Inflammatory macrophage treated with lipopolysaccharide for 1 hour (primary cell): ENCODE measurements at places on chromosomes 2 and 18.

GRCh38 chr2:238187618-238188548, 15.6 kb downstream of the ILKAP start:
- DNase-seq = no peak

DNA sequence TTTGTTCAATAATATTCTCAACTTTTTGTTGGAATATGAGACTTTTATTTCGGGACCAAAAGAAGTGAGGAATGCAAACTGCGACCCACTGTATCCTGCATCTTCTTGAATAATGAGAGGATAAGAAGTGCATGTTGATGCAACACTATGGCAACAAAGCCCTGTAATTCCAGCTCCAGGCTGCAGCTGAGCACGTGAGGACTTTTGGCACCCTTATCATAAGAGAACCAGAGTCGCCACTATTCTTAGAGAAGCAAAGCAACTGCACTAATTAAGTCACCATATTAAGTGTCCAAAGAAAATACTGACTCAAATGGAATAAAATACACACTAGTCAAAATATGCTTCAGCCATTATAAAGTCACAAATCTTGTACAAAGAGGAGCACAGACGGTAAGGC, 65.8 kb downstream of the FAM210A start:
- DNase-seq = no peak

GRCh38 chr2:142594935-142595334, 282.5 kb upstream of the KYNU start:
- no peak for DNase-seq

DNA sequence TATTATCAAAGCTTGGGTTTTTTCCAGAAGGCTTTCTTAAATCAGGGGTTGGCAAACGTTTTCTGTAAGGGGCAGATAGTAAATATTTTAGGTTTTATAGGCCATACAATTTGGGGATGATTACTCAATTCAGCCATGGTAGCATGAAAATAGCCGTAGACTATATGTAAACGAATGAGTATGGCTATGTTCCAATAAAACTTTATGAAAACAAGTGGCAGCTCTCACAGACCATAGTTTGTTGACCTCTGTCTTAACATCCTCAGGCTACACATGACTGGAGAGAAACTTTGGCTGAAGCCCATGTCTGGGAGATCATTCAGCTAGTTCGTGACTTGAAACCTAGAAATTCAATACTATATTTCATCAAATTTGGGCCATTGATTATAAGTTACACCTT, 30.2 kb downstream of the UGP2 start:
- no peak for DNase-seq

GRCh38 chr2:204108330-204108751, 171.8 kb downstream of the ICOS start:
- DNase-seq = no peak

DNA sequence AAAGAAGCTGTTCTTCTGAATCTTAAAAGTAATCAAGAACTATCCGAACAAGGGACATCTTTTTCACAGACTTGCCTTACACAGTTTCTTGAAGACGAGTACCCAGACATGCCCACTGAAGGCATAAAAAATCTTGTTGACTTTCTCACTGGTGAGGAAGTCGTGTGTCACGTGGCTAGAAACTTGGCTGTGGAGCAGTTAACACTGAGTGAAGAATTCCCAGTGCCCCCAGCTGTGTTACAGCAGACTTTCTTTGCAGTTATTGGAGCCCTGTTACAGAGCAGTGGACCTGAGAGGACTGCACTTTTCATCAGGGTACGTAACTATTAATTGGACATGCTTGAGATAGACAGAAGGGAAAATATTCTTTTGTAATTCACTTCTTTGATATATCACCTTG, 2.4 kb downstream of the MRPL44 start:
- DNase-seq = no peak

DNA sequence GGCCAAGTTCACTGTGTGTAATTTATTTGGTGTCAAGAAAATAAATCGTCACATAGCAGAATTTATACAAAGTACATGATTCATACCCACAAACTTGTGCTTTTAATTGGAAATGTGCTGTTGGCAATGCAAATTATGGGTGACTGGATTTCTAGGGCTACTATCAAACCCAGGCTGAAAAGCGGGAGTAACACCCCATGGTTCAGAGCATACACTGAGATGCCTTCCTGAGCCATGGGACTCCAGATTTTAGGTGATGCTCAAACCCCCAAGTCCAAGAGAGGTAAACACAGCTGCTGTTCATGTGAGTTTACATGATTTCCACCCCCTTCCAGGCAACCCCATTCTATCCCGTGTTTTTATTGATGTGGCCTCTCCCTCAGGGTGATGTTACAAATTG, 565.9 kb upstream of the ID2 start:
- no peak for DNase-seq

DNA sequence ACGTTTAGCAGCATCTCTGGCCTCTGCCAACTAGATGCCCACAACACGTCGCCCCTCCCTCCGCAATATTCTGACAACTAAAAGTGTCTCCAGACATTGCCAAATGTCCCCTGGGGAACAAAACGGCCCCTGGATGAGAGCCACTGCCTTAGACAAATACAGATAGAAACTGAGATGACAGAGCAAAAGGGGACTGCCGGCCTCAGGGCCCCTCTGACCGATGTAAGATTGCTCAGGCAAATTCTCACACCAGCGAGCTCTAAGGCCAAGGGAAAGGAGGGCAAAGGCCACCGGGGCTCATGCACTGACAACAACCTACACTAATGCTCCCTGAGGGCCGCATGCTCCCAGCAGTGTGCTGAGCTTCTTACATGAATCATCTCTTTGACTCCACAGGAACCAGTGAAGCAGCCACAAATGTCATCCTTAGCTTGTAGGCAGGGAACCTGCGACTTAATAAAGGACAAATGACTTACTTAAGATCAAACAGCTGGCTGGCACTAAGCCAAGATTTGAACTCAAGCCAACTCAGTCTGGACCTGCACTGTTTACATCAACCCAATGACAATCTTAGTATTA, 228.5 kb downstream of the TTC32 start:
- no peak for DNase-seq

GRCh38 chr2:26326514-26326913, 19.4 kb upstream of the SELENOI start:
- no peak for DNase-seq

DNA sequence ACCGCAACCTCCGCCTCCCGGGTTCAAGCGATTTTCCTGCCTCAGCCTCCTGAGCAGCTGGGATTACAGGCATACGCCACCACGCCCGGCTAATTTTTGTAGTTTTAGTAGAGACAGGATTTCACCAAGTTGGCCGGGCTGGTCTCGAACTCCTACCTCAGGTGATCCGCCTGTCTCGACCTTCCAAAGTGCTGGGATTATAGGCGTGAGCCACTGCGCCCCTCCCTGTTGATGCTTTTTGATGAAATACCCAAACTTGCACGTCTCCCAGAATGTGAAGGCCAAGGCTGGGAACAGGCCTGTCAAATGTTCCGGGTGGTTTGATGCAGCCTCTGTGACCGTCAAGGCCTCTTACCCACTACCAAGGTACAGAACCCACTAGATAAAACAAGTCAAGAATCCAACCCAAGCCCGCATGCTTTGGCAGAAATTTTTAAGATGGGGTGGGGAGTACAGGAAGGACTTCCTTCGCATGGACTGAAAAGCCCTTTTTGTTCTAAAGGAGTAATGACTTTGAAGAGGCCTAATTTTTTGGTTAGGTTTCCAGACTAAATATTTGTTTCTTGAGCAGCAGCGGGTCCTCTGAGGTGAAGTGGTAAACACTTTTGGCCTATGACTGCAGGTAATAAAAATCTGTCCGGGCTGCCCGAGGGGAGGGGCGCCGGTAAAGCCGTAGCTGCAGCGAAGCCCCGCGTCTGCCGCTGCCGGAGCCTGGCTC, 3.7 kb upstream of the EVX2 start:
- no peak for DNase-seq

GRCh38 chr2:46270384-46270783, 26.8 kb upstream of the EPAS1 start:
- no peak for DNase-seq

DNA sequence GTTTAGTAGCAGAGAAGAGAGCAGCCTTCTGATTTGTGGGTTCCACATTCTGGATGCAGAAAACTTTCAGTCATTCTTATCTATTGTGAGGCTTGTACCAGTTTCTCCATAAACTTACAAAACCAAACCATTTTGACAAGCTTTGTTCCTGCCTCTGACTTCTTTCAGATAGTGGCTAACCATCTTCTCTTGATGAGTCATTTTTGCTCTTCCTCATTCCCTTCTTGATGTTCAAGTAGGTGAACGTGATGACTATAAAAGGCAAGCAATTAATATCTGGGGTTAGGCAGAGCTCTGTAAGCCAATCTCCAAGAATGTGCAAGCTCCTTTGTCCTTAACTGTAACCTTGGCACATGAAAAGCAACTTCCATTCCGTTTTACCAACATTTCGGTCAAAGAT, 2083.1 kb upstream of the PIK3C3 start:
- no peak for DNase-seq

DNA sequence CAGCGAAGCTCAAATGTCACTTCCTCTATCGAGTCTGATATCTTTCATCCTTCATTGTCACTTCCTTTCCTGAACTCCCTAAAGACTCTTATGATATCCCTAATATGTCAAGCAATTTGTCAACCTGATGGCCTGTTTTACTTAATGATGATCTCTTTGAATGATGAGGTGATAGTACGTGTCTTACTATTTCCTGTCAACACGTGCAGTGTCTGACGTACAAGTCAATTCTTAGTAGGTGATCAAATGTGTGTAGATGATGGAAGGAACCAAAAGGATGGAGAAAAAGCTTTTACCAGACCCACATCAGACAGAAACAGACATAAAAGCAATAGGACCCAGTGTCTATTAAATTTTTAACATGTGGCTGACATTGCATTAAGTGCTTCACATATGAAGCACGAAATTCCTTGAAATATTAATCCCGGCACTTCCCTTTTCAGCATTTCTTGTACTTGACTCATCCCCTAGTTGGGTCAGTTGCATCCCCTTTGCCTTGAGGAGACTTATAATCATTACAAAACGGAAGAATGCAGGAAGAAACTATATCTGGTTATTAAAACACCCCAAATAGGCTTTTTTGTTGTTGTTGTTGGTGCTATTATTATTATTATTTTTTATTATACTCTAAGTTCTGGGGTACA, 108.6 kb upstream of the NYAP2 start:
- DNase-seq = no peak

- no peak for DNase-seq
Measured at GRCh38 chr2:199685669-199686068, 165.3 kb downstream of the FTCDNL1 start.

GRCh38 chr2:198347946-198348345, 543.6 kb downstream of the PLCL1 start:
- no peak for DNase-seq

- DNase-seq = no peak
Measured at GRCh38 chr2:230053753-230054478, 14.8 kb downstream of the SLC16A14 start.

GRCh38 chr2:55919574-55919973, 4.0 kb downstream of the EFEMP1 start:
- no peak for DNase-seq

DNA sequence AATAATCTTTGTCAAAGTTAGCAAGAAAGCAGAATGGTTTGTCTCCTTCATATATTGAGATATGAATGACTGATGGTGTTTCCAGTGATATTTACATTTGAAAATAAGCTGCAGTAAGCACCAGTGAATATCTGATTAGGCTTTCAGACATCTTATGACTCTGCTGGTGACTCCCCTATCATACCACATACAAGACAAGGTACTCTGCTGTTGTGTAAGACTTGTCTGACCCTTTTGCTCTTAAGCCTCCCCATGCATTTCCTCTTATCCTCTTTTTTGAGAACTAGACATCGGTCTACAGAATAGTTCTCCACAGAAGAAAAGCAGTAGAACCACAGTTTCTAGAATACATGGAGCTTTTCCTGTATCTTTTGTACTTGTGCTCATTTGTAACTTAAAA, 9.3 kb downstream of the POLI start:
- DNase-seq = no peak

GRCh38 chr2:146754606-146755005, 1090.2 kb upstream of the ACVR2A start:
- DNase-seq = no peak

- DNase-seq = no peak
Measured at GRCh38 chr2:67669766-67670165, 272.6 kb downstream of the ETAA1 start.

DNA sequence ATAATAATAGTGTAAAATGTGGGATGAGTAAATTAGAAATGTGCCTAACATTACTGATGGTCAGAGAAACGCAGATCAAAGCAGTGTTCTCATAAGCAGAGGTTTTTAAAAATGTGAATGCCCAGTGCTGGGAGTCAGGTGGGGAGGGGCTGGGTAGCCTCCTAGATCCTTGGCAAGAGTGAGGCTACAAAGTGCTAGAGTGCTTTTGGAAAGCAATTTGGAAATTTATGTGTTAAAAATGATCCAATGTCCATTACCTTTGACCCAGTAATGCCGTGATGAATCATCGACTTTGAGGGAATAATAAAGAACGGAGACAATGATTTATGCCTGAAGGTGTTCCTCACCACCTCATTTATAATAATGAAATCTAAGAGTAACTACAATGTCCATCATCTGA, 44.9 kb upstream of the TWIST2 start:
- DNase-seq = no peak

DNA sequence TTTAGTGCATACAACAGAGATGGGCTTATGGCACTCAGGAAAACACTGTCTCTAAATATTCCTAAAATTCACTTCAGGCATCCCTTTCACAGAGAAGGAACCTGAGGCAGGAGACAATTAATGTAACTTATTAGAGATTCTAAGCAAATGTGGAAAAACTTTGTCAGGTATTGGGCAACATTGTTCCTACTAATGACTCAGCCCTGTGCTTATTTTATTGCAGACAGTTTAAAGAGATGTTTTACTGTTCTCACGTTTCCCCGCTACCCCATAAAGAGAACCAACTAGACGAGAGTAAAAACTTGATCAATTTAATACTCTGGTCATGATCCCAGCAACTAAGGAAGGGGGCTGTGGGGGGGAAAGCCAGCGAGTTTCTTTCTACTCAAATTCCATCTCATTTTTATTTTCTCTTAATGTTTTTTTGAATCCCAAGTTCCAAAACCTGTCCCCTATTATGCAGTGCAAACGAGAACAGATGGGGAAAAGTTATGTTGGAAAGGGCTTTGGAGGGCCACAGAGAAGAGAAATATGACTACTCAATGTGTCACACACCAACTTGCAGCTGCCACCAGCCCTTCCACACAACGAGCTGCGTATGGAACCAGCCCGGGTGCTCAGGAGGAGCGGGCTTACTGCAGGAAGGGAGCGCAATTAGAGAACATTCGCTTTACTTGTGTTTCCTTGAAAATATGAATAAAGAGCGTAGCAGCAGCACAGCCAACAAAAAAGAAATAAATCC, 18.7 kb upstream of the ACVR1 start:
- DNase-seq = peak; percentile 45

GRCh38 chr2:181853696-181854095, 37.8 kb upstream of the ITPRID2 start:
- no peak for DNase-seq

GRCh38 chr2:101873543-101873942, 118.2 kb upstream of the IL1R2 start:
- DNase-seq = no peak

GRCh38 chr18:10320791-10321190, 133.6 kb upstream of the APCDD1 start:
- peak; percentile 62 for DNase-seq
